Smooth muscle cell of the brain vasculature (primary cell): ENCODE measurements at places on chromosomes 2 and 18.

- DNase-seq, result no peak
These were observed 246.0 kb upstream of the CXCR4 start for GRCh38 chr2:136363900-136364299.

GRCh38 chr18:42773870-42774269 lies 341.6 kb downstream of the RIT2 start:
- no peak for DNase-seq

- DNase-seq, result no peak
These were observed 39.6 kb upstream of the FAM136A start for GRCh38 chr2:70341477-70341765.

- DNase-seq, result no peak
These were observed 60.5 kb downstream of the MERTK start for GRCh38 chr2:111958901-111959300.

DNA sequence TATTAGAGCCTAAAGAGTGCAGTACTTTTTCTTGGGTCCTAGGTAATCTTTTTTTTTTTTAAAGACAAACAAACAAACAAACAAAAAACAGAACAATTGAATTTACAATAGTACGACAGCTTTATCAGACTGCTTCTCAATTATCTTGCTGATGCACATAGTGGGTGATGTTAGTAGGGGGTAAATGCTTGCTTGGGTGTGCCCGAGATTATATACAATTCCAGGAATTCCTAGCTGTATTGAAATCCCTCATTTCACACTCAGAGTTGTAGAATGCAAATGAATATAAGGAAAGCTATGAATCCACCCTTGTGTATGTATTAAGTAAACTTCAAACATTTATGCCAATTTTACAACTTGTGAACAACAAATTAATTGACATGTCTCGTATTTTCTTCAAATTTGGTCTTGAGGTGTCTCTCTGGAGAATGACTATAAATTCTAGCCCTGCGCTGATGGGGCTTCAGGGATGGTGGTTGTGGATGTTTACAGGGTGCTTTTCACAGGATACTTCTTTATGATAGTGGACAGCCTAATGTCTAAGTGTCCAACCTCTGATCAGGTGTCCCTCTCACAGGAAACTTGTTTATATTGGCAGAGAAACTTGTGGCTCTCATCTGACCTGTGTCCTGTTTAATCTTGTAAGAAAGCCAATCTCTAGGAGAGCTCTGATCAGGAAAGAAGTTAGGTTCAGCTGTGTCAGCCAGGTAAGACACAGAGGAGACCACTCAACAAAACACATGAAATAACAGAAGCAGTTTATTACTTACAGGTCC lies 61.9 kb upstream of the SLC39A10 start:
- no peak for DNase-seq

DNA sequence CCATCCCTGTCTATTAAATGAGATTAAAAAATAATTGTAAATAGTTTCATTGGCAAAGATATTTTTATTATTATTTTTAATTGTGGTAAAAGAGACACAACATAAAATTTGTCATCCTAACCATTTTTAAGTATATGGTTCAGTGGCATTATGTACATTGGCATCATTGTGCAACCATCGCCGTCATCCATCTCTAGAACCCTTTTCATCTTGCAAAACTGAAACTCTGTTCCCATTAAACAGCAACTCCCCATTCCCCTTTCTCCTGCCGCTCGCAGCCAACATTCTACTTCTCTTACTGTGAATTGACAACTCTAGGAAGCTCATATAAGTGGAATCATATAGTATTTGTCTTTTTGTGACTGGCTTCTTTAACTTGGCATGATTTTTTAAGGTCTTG lies 25.3 kb downstream of the LAMA3 start:
- no peak for DNase-seq

- DNase-seq, result no peak
These were observed 51.8 kb upstream of the CYRIA start for GRCh38 chr2:16717477-16717876.

DNA sequence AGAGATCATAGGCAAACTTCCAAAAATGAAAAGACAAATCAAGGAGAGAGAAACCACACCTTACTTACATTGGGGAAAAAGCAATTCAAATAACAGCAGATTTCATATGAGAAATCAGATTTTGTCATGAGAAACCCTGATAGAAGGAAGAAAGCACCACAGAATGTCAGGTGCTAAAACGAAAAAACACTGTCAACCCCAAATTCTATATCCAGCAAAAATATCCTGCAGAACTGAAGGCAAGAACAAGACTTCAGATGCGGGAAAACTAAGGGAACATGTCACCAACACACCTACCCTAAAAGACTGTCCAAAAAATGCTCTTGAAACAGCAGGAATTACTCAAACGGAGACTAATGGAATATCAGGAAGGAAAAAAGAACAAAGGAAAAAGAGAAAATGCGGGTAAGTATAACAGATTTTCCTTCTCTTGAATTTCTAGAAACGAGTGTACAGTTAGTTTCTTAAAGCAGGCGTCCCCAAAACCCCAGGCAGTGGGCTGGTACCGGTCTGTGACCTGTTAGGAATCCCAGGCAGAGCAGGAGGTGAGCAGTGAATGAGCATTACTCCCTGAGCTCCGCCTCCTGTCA lies 7.3 kb upstream of the ID2 start:
- DNase-seq, result no peak

DNA sequence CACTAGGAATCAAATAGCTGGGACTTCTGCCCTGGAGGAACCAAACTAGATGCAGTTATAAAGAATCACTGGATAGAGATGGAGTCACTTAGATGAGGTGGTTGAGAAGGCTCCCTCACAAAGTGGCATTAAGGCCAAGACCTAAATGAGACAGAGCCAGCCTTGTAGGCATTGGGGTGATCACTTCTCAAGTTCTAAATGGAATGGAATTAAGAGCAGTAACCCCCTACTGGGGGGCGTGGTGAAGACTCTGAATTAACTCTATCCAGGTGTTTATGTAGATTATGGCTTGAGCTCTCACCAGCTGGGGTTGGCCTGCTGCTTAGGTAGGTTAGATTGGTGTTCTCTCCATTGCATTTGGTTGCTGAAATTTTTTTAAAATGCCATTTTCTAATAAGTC lies 71.3 kb downstream of the TTC27 start:
- DNase-seq, result no peak

DNA sequence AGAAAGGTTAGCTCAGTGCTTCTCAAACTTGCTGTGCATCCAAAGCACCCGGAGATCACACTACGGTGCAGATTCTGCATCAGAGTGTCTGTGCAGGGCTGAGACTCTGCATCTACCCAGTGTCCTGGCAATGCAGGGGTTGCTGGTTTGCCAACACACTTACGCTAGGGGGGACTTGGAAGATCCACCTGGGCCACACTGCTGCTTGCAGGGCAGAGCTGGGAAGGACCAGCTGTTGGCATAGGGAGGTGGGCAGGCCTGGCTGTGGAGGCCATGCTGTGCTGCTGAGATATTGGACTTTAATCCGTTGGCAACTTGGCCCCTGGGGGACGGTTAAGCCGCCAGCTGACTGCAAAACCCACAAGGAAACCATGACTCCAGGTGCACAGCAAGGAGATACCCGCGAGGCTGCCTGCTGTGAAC lies 397.6 kb upstream of the HS6ST1 start:
- no peak for DNase-seq

DNA sequence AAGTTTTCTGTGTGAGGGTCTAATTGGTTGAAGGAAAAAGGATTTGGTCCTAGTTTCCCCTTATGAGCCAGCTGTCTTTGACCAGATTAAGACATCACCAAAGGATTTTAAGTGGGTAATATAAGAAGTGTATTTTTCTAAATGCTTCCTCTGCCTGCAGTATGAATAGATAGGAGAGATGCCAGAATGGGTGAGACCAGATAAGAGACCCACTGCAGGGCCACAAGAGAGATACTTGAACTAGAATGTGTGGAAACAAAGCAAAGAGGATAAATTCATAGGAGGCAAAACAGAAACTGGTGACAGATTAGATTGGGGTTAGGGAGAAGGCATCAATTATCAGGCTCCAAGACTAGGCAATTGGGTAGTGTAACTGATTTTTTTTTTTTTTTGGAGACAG lies 1.1 kb upstream of the HDHD2 start:
- DNase-seq, result no peak

- DNase-seq, result no peak
These were observed 364.1 kb downstream of the SS18 start for GRCh38 chr18:25726298-25726697.

DNA sequence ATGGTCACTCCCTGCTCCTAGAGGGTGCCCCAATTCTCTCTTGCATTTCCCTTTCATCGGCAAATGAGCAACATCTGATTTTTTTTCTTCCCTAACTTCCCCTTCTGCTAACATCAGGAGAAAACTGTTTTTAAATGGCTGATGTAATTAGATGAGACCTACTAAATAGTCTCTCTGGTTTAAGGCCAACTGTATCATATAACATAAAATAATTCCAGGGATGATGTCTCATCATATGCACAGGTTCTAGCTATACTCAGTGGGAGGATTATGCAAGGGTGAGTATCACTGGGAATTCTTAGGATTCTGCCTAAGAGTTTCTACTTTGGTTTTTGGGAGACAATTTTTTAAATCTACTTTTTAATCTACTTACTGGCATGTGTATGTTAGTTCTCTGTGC lies 193.4 kb downstream of the PARD3B start:
- DNase-seq, result no peak

DNA sequence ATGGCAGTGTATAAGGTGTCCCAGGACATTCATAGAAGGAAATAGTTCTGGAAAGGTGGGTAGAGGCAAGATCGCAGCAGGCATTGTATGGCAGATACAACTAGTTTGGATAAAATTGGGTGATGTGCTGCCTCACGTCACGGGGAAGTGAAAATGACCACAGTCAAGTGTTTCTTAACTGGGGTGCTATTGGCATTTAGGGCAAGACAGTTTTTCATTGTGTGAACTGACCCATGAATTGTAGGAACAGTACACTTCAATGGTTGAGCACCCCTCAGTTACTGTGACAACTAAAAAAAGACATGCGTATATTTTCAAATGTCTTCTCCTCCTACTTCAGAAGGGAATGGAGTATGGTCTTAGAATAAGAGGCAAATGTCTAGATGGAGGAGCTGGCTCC lies 22.3 kb upstream of the CYRIA start:
- no peak for DNase-seq

- DNase-seq, result no peak
These were observed 38.7 kb downstream of the REEP1 start for GRCh38 chr2:86298411-86299390.

DNA sequence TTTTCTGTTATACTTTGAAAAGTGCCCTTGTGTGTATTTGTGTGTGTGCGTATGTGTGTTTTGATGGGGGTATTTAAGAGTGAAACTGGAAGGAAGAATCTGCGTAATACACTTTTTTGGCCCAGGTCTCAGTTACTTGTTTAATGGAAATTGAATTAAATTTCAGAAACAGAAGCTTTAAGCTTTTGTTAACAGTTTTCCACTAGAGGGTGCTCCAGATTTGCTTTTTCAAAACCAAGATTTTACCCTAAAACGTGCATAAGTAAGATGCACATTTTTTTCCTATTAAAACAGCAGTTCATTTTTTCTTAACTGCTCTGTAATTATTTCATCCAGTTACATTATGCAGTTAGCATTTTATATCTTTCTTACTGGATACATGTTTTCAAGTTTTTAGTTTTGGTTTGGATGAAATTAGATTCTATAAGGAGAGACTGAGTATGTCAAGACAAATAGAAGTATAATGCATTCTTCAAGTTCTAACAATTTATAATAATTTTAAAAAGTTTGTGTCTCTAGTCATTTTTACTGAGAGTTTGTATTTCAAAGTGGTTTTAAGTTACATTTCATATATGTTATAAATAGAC lies 97.2 kb downstream of the PIK3C3 start:
- no peak for DNase-seq

- no peak for DNase-seq
These were observed 16.8 kb downstream of the HDLBP start for GRCh38 chr2:241298673-241299072.

GRCh38 chr2:164430166-164430783 lies 191.0 kb downstream of the GRB14 start:
- DNase-seq, result peak; percentile 47

GRCh38 chr18:55651236-55651635 lies 63.2 kb upstream of the TCF4 start:
- no peak for DNase-seq

DNA sequence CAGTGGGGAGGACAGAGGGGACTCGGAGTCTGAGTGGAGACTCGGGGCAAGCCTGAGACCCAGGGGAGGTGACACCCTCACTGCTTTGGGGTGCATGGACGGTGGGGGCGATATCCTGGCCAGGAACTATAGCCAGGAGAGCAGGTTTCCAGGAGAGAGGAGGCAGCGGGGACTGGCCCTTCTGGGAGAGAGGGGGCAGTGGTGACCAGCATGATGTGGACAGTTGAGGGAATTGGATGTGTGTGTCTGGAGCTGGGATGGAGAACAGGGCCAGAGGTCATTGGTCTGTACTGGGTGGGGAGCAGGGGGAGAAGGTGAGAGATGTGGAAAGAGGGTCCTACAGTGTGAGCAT lies 63.6 kb downstream of the ACKR3 start:
- DNase-seq, result no peak

DNA sequence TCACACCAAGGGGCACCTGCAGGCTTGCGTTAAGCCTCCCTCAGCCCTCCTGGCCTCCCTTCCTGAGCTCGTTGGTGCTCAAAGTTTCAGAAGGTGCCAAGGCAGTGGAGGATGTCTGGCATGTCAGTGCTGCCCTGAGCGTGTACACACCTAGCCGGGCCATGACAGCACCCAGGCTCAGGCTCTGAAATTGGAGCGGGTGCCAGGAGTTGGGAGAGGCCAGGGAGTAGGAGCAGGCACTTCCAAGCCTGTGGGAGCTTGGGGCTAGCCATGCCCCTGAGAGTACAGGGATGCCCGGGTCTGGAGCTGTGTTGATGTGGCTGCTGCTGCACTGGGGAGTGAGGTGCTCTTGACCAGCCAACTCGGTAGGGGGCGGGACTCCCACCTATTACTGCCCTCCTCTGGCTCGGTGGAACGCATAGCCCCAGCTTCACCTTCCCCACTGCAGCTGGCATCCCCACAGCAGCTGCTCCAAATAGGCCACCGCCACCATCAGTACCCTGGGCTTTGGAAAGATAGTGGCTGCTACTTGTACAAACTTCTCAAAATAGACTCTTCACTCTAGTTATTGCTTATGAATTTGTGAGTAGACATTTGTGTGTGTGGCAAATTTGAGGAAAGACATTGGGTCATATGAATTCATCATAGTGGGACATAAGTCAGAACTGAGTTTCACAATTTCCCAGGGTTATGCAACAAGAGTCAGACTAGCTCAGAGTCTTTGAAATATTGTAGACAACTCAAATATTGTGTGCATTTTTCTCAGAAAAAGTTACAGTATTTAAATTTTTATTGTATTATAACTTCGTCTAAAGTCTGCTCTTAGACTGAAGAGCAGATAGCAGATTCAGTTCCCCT lies 6.8 kb upstream of the PCARE start:
- no peak for DNase-seq

DNA sequence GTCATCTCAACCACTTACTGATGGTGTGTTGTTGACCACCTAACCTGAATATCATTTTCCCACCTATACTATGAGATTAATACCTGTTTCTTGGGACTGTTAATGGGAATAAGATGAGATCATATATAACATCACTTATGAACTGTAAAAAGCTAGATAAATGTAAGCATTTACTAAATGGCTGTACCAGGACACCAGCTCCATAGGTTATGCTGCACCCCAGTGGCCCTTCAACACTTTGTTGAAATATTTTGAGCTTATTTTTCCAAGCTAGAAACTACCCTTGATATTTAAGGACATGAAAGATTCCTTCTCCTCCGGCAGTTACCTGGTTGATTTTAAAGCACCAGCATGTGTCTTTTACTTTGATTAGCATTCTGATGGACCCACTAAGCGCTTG lies 138.0 kb upstream of the CDCA7 start:
- no peak for DNase-seq
